Fibroblast of lung (primary cell): ENCODE measurements at places on chromosomes 3 and 15.

GRCh38 chr3:86814918-86815655, 175.9 kb downstream of the VGLL3 start:
- DNase-seq: peak; percentile 12

DNA sequence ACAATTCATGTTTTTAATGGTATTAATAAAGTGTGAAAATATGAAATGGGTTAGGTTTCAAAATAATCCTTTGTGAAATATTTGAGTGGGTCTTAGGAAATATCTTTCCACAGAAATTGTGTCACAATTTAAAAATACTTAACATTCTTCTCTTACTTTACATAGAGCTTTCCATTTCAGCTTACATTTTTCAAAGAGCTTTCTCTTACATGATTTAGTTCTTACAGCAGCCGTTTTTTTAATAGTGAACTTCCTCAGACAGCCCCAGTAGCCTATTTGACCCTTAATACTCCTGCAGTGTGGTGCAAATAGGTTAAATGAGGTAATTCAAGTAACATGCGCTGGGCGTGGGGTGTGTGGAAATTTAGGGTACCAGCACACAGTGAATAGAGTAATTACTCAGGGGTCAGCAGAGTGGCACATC, 21.8 kb downstream of the P2RY12 start:
- no peak for DNase-seq

DNA sequence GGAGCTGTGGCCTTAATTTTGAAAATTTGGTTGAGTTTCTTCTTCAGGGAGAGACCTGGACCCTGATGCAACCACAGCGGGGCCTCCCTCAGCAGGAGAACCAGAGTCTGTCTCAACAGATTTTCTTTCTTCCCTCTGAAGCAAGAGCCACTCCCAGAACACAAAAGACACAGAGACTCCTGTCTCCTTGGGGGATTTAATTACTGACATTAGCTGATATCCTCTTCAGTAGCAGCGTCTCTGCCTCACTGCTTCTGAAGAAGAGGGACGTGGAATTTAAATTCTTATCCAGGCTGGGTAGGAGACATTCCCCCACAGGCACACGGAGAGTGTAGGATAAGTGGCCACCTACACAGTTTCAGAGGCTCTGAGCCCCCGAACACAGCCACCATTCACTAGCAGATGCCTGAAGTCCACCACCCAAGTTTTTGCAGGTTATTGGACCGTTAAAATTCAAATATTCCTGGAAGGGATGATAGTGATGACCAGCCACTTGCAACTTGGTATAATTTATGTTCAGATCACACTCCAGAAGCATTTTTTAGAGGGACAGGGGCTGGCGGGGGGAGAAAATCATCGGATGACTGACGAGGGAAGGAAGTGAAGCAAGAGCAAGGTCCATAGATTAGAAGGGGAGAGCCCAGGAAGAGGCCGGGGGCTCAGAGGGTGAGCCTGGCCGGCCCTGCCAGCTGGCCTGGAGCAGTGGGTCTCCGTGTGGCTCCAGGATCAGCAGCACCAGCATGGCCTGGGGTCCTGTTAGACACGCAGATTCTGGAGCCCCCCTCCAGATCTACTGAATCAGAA, 109.7 kb downstream of the BDH1 start:
- DNase-seq: no peak

GRCh38 chr15:101178931-101179330, 72.9 kb downstream of the CHSY1 start:
- DNase-seq: no peak
